ENCODE measurements at places on chromosomes 1 and 21.

DNA sequence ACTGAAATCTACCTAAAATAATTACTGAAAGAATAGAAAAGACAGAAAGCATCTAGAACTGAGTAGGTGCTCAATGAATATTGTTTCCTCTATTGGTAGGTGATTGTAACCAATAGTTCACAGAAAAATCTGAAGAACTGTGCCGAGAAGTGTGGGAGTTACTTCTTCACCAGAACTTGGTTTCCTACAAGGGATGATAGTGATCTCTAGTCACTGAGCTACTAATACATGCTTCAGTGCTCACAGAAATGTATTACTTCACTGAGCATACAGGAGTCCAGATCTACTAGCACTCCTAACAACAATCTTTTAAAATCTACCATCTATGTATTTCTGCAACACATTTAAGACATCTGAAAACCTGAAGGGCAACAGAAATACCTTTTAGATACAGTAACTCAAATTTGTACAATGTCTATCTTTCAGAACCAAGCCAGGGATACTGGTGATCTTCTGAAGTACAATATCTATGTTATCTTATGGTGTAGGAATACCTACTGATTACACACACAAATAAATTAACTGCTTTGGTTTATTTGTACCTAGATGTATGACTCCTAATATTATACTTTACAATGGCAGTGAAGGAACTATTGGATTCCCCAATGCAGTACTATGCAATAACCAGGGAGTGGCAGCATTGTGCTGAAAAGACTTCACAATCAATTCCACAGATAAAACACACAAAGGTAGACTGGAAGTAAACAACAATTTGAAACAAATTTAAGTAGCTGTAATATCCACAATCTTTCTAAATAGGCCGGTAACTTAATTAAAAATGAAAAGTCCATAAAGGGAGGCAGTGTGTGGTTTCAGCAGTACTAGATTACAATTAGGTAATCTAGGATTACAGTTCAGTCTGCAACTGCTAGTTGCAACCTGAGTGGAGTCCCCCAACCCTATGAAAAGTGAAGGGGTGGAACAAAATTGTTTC lies 243.0 kb downstream of the SLC45A1 start:
- DNase-seq = peak; percentile 76

- DNase-seq = peak; percentile 19
Observed at GRCh38 chr1:32273391-32274208, 18.3 kb upstream of the HDAC1 start.

DNA sequence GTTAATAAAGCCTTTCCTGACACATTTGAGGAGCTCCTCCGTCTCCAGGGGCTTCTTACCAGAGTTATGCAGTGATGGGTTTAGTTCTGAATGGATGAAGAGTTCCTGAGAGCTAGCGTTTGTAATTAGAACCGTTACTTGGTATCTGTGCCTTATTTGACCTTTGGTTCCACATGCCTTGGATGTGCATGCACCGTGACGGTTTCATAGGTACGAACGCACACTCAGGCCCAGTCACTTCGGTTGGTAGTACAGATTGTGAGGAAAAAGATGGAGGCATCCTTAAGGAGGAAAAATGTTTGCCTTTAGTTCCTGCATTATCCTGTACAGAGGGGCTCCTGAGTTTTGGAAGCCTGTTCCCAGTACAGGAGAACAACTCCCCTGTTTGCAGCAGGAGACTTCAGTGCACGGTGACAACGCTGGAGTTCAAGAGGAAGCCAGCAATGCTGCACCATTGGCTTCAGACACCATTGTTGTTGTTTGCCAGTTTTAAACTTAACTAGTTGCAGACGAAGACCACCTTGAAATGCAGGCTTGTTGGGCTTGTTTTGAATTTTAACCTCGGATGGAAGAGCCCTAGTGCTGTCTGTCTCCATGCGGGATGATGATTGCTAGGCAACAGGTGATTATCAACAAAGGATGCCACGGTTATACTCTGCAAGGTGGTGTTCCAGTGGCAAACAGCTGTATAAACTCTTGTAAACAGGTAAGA lies 8.2 kb downstream of the RBM15 start:
- DNase-seq = no peak

DNA sequence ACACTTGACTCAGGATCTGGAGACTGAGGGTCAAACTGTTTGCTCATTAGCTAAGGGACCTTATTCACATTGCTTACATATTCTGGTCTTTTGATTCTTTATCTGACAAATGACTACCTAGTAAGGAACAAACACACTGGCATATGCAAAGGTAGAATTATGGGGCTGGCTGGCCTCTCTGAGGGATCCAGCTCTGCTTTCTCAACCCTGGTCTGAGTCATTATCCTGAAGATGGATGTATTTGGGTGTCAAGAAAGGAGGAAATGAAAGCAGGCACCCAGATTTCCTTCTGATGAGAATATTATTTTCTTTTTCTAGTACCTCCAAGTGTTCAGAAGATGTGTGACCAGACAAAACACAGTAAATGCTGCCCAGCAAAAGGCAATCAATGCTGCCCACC lies 6.0 kb downstream of the SMCP start:
- no peak for DNase-seq

- DNase-seq = no peak
Observed at GRCh38 chr21:38942748-38943211, 137.1 kb downstream of the ETS2 start.

DNA sequence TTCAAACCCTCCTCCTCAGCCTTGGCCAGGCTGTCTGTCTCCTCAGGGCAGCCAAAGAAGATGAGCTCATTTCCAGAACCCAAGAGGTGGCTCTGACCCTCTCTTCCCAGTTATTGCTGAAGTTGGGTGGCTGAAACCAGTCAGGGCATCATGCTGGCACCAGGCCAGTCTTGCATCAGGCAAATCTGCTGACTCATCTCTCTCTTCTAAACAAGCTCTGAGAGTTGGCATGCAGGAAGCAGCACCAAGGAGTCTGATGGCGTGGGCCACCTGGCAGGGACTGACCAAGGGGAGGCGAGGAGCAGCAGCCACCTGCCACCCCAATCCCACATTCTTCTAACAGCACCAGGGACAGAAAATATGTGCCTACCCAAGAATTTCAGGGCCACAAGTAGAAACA lies 104.8 kb upstream of the ATP1A1 start:
- peak; percentile 76 for DNase-seq

GRCh38 chr1:28934676-28935075 lies 20.3 kb downstream of the EPB41 start:
- DNase-seq = no peak

DNA sequence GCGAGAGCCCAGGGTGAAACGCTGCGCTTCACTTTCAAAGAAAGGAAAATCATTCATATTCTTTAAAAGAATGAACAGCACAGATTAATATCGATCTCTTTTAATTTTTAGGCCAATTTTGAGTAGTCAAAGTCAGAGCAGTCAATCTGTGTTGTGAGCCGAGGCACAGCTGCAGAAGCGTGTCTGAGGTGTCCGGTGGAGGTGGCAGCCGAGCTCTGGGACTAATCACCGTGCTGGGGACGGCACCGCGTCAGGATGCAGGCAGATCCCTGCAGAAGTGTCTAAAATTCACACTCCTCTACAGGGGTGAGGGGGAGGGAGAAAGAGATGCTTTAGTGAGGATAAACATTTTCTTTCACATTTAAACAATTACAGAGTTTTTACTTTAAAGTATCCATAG lies 4.1 kb downstream of the TFF1 start:
- DNase-seq = no peak

DNA sequence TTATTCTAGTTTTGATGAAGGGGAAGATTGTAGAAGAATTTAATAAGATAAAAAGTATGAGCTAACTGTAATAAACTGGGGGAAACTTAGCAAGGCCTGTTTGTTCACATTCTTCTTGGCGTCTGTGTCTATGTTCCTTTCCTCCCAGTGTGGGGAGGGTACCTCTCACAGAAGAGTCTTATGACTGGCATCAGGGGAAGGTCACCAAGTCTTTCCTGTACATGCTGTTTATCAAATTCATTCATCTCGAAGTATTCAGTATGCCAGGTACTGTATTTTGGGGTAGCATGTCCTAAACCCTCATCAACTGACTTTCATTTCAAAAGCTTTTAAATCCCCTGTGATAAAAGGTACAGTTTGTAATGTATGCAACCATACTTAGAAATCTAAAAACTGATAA lies 78.4 kb downstream of the HS2ST1 start:
- no peak for DNase-seq

DNA sequence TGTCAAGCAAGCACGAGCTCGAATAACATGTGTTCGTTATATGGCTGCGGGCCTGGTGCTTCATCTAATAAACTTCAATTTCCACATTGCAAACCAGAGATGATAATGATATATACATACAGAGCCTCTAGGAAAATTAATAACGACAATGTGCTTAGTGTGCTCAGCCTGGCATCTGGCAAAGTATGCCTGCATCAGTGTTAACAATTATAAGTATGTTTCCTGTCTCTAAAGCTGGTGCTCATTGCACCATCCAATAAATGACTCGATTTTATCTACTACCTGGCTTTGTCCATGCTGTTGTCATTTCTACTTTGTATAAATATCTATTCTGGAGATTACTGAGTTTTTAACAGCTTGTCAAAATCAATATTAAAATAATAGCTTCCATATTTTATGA lies 1402.6 kb downstream of the MRPL39 start:
- DNase-seq = no peak

DNA sequence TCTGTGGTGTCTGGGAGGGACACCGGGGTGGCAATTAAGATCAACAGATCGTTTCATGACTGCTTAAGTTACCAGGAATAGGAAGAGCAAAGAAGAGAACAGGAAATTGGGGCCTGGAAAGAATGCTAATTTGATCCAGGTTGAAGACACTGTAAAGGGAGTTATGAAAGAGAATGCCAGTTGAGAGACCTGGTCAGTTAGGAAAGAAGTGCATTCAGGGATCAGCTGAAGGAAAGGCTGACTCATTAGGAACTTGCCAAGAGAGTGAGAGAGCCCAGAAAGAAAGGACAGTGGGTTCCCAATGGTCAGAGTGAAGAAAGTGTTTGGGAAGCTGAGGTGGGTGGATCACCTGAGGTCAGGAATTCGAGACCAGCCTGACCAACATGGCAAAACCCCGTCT lies 119.6 kb downstream of the UBE2U start:
- DNase-seq = no peak

- DNase-seq = peak; percentile 94
Observed at GRCh38 chr1:19123837-19124236, 86.2 kb downstream of the UBR4 start.

DNA sequence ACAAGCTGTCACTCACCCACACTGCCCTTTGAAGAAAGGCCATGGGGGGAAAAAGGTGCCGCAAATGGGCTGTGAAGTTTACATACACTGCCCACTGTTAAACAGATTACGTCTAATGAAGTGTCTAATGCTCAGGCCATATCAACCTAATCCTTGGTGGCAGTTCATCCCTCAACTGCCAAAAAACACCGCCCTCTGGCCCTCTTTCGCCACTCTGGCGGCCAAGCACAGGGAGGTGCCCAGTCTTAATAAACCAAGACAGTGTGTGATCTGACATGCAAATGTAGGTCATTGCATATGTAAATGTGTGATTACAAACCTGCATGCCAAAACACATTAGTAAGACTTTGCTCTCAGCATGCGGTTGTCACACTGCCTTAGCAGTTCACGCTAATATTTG lies 89.5 kb downstream of the NEK7 start:
- no peak for DNase-seq

DNA sequence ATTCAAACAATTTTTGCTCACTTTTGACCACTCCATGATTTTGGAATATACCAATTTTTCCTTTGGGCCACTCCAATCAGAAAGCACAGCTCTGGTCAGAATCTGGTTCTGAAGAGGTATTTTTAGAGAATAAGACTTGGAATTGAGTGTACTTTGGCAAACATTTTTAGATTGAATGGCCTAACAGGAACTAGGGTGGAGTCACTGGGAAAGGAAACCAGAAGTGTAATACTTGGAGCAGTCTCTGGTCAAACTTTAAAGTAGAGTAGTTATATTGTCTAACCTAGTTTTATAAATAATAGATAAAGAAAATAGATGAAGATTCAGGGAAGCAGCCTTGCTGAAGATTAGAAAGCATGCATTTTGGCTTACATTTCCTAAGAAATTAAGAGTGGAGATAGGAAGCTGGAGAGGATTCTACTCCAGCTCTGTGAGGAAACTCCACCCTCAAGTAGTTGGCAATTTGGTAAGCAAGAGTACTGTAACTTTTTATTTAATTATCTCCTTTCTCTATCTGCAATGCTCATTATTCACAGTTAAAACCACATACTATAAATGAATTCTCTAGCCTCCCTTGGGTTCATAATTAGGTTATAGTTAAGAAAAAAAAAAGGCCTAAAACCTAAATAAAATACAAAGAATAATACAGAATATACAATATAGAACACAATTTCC lies 15.8 kb downstream of the STIL start:
- DNase-seq = no peak

GRCh38 chr1:92486251-92487077 lies at the start of gene GFI1:
Gene GFI1, minus strand, starts transcription at chr1:92486925. Its CDS starts 3,438 bp downstream, at chr1:92483487.
- DNase-seq = peak; percentile 83
